ENCODE measurements at places on chromosomes 12 and 14.

GRCh38 chr14:39988939-39989338 is 556.7 kb upstream of the FBXO33 start:
- no peak for DNase-seq

DNA sequence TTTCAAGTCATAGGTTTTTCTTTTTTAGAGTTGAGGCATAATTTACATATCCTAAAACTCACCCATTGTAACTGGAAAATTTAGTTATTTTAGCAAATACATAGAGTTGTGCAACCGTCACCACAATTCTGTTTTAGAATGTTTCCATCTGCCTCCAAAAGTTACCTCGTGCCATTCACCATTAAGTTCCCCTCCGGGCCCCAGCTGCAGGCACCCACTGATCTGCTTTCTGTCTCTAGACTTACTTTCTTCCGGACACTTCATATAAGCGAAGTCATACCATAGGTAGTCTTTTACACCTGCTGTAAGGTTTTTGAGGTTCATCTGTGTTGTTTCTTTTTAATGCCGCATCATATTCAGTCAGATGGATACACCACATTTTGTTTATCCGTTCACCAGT is 28.7 kb downstream of the PPP2R5C start:
- no peak for DNase-seq

- DNase-seq, result no peak
Observed at GRCh38 chr12:103012884-103013283, 55.4 kb downstream of the ASCL1 start.

DNA sequence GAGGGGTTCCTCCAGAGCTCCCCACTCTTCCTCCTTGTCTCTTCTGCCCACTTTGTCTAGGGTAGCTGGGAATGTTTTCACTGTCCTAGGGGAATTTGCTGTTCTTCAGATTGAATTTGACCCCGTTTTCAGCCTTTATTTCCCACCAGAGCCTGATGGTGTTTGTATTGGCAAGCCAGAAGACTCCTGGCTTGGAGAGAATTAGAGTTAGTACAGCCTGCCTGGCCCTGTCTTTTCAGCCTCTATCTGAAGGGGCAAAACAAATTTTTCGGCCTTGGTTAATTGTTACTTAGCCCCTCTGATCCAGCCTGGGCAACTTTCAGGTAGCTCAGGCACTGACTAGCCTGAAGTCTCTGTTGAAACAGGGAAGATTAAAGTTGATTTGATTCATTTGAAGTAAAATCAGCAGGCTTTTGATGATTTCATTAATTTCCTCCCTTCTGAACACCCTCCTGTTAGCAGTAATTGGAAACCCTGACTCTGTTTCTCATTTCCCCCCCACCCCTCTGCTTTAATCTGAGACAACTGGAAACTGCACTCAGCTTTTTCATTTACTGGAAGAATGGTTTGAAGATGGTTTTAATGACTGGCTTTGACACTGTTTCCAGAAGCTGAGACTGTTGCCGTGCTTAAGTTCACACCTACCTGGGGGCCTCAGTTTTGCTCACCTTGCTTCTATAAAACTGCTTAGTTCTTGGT is 63.3 kb downstream of the SUSD6 start:
- no peak for DNase-seq

DNA sequence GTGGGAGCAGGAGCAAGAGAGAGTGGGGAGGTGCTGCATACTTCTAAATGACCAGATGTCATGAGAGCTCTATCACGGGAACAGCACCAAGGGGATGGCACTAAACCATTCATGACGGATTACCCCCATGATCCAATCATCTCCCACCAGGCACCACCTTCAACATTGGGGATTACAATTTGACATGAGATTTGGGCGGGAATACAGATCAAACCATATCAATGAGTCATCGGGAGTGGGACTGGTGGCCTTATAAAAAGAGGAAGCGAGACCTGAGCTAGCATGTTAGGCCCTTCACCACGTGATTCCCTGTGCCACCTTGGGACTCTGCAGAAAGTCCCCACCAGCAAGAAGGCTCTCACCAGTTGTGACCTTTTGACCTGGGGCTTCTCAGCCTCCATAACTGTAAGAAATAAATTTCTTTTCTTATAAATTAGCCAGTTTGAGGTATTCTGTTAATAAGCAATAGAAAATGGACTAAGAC is 28.7 kb downstream of the COX8C start:
- DNase-seq, result no peak

- DNase-seq, result no peak
Observed at GRCh38 chr12:104975587-104976343, 10.4 kb upstream of the NOPCHAP1 start.

- DNase-seq, result no peak
Observed at GRCh38 chr14:33792009-33792719, 158.7 kb downstream of the EGLN3 start.

Measured in right lung (tissue), 10 donors.